ENCODE measurements at places on chromosomes 13 and 19. TPM values are rescaled to one million over a fixed set of nuclear protein-coding genes. Genes with fewer than 3 reads are reported as not detected.

CEACAM20 gene
- polyA plus RNA-seq: not detected

CCL25 gene
- 1.9 TPM for polyA plus RNA-seq

CERS1 gene
- polyA plus RNA-seq: 21.7 TPM

FGF21 gene
- not detected for polyA plus RNA-seq

TJP3 gene
- 0.15 TPM for polyA plus RNA-seq

C1QTNF9 gene
- polyA plus RNA-seq: not detected

DCLK1 gene
- polyA plus RNA-seq: 118 TPM

TEX101 gene
- not detected for polyA plus RNA-seq

CACNA1A gene
- 6.9 TPM for polyA plus RNA-seq

DLEU7 gene
- polyA plus RNA-seq: 0.26 TPM

FCER2 gene
- not detected for polyA plus RNA-seq

All from neural cell (in vitro differentiated cells).